ENCODE measurements at places on chromosomes 3 and 15.

DNA sequence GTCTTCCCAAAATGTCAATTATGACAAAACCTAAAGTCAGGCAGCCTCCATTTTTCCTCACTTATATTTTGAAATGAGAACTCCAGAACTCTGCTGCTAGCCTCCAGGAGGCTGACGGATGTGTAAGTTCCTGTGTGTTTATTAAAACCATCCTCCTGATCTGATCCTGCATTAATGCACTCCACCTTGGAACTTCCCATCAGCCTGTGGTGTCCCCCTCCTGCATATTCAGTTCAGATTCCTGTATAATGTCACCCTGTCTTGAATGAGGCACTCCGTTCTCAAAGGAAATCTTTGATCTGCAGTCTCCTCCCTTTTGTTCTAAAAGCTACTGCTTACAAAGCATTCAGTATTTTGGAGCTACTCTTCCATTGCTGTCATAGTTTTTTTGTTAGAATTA, 318.2 kb upstream of the ONECUT1 start:
- DNase-seq: no peak

GRCh38 chr15:59294574-59295260, 78.0 kb downstream of the MYO1E start:
- no peak for DNase-seq

DNA sequence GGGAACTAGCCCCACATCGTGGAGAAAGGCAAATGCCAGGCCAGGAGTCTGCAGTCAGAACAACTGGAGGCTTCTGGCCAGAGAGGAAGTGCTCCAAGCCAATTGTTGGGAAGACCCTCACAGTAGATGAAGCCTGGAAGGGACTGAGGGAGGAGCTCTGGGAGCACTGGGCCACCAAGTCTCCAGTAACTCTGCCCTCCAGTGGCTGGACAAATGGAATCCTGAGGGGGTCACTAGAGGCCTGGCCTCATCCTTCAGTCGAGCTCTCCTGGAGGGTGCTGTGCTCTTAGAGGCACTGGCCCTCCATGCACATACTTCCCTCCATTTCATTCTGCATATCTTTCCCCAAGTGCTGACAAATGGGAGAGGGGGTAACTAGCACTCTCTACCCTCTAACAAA, 103.0 kb downstream of the MYLK start:
- DNase-seq: no peak

DNA sequence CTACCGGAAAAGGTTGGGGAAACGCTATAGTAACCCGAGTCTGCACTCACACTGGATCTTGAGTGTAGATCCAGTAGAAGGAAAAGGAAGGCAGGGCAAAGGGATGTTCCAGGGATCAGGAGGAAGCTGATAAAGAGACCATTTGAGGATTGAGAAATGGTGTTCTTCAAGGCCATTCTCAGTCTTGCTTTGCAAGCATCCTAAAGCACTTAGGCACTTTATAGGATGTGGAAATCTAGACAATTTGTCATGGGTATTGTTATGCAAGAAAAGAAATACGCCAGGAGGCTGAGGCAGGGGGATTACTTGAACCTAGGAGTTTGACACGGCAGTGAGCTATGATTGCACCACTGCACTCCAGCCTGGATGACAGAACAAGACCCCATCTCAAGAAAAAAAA, 13.2 kb upstream of the SCAMP5 start:
- no peak for DNase-seq

GRCh38 chr3:133487204-133487603, 86.3 kb upstream of the CDV3 start:
- no peak for DNase-seq

DNA sequence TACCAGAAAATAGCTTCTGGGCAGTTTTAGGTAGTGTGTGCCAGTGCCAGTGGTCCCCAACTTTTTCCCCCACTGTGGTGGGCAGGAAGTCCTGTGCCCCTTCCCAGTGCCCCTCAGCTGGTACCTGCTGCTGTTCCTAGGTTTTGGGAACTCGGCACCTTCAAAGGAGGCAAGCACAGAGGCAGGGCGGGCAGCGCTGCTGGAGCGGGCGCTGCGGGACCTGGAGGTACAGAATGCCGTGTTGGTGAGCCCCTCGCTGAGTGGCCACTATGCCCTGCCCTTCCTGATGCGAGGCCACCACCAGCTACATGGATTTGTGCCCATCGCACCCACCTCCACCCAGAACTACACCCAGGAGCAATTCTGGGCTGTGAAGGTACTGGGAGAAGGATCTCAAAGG, 3.1 kb upstream of the ACY1 start:
- no peak for DNase-seq

- no peak for DNase-seq
These were observed 234.3 kb downstream of the SHOX2 start for GRCh38 chr3:157871838-157872460.
